Thymus (tissue), 14 donors: ENCODE measurements at places on chromosomes 2 and 18. TPM values are rescaled to one million over a fixed set of nuclear protein-coding genes. Genes with fewer than 3 reads are reported as not detected.

GRCh38 chr2:5195636-5196035 lies 496.5 kb upstream of the SOX11 start:
- DNase-seq = no peak

Gene TSPYL6
- not detected for total RNA-seq

- DNase-seq = no peak
These were observed 112.7 kb upstream of the TACR1 start for GRCh38 chr2:75311993-75312392.

- DNase-seq = no peak
These were observed 262.7 kb downstream of the SETBP1 start for GRCh38 chr18:44943311-44943881.

GRCh38 chr2:85158559-85159273 lies 25.5 kb downstream of the TCF7L1 start:
- no peak for DNase-seq

Gene C2orf15
- total RNA-seq = 1.8 TPM

Gene OSR1
- 1.1 TPM for total RNA-seq

Gene NETO1
- total RNA-seq = 0.33 TPM

DNA sequence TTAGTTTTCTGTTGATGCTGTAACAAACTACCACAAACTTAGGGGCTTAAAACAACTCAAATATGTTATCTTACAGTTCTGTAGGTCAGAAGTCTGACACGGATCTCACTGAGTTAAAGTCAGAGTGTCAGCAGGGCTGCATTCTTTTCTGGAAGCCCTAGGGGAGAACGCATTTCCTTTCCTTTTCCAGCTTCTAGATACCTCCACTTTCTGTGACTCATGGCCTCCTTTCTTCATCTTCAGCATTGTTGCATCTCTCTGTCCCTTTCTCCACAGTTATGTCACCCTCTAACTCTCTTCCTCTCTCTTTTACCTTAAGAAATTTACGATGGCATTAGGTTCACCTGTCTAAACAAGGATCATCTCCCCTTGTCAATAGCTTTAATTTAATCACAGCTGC lies 13.3 kb upstream of the PPP4R1 start:
- no peak for DNase-seq

Gene ARHGEF33
- total RNA-seq = 0.33 TPM

Gene ASPRV1
- 1.5 TPM for total RNA-seq

GRCh38 chr2:54107903-54108615 lies 7.4 kb upstream of the ACYP2 start:
- DNase-seq = no peak
